Activated naive CD4-positive, alpha-beta T cell treated with anti-CD3 and anti-CD28 coated beads for 36 hours (primary cell): ENCODE measurements at places on chromosomes 5 and 9.

- DNase-seq, result peak; percentile 50
These were observed 24.0 kb upstream of the KLF9 start for GRCh38 chr9:70438341-70438928.

GRCh38 chr5:137448868-137449267 lies 50.3 kb downstream of the SPOCK1 start:
- DNase-seq, result no peak

DNA sequence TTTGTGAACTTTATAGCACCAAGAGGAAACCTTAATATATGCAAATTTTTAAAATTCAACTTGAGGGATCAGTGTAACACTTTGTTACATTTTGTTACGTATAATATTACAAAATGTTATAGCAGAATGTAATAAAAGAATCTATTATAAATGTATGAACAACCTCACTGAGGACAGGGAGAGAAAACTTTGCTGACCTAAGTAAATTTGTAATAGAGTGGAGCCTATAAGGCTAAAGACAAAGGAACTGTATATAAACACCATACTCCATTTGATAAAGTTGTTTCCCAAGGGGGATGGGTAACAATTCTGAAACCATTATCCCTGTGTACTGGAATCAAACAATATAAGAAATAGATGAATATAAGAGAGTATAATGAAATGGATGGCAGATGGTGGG lies 77.3 kb downstream of the ANGPTL2 start:
- no peak for DNase-seq

DNA sequence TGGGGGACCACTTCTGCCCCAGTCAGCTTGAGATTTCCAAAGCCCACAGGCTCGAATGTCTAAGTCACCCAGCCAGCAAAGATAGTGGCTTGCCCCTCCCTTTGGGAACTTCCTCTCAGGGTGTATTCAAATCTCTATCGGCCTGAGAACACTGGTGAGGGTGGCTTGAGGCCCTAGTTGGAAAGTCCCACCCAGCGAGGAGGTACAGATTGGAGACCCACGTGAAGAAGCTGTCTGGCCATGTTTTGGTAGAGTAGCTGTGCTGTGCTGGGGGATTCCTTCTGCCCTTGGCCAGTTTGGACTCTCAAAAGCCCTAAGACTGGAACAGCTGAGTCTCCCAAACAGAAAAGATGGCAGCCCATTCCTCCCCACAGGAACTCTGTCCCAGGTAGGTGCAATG lies 172.7 kb upstream of the RIOK2 start:
- DNase-seq, result no peak

DNA sequence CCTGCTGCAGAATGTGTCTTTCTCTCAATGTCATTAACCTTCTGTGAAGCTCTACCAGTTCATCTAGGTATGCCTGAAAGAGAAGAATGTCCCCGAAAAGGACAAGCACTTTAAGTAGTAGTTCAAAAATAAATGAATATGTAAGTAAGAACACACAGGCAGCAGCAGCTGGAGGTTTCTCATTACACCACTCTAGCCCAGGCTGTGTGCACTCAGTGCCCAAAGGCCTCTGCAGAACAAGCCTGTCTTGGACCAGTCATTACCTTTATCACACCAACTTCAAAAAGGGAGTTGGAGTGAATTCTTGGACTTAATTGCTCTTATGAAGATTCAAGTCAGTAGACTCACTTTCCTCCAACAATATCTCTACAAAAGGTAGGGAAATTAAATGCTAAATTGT lies 268.8 kb downstream of the MLLT3 start:
- DNase-seq, result no peak

- no peak for DNase-seq
These were observed 402.8 kb downstream of the CDK5RAP2 start for GRCh38 chr9:120177121-120177520.

DNA sequence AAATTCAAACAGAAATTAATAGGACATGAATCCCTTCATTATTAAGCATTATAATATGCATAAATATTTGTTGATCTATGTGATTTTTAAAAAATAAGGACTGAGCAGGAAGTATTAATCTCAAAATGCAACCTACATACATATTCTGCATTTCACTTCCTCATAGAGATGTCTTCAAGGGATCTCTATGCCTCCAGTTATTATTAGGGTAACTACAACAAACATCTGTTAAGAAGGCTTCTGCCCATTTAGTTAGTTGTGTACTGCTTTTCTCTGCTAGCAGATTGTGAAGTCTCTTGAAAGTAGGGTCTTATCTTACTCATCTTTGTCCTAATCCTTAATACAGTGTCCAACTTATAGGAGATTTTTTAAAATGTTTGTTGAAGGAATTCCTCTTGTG lies 414.1 kb downstream of the ACTL7B start:
- no peak for DNase-seq

GRCh38 chr5:112070022-112070421 lies 313.0 kb upstream of the NREP start:
- no peak for DNase-seq

- no peak for DNase-seq
These were observed 181.9 kb downstream of the CETN3 start for GRCh38 chr5:90227683-90228082.

DNA sequence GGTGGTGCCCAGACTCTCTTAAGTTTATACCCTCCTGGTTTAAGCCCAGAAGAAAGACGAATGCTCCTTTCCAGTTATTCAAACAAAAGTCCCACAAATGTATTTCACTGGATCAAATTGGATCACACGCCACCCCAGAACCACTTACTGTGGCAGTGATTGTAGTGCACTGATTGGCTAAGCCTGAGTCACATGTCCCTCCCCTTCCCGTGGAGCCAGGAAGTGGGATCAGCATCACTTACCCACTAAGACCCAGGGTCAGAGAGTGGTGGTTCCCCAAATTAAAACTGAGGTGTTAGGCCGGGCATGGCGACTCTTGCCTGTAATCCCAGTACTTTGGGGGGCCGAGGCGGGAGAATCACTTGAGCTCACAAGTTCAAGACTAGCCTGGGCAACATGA lies 29.5 kb upstream of the CCDC180 start:
- DNase-seq, result no peak

GRCh38 chr9:133945314-133945975 lies 46.7 kb downstream of the VAV2 start:
- no peak for DNase-seq

GRCh38 chr9:119533504-119533903 lies 164.3 kb upstream of the BRINP1 start:
- no peak for DNase-seq

DNA sequence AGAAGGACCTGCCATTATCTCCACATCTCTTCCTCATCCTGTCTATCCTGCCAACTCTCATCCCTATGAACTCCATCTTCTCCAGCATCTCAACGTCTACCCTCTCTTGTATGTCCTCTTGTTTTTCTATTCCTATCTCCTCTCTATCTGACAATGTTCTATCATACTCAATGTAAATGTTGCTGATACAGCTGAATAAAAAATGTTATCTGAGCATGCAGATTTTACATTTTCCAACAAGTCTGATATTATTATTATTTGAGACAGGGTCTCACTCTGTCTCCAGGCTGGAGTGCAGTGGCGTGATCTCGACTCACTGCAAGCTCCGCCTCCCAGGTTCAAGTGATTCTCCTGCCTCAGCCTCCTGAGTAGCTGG lies 56.0 kb upstream of the RAI14 start:
- DNase-seq, result no peak

DNA sequence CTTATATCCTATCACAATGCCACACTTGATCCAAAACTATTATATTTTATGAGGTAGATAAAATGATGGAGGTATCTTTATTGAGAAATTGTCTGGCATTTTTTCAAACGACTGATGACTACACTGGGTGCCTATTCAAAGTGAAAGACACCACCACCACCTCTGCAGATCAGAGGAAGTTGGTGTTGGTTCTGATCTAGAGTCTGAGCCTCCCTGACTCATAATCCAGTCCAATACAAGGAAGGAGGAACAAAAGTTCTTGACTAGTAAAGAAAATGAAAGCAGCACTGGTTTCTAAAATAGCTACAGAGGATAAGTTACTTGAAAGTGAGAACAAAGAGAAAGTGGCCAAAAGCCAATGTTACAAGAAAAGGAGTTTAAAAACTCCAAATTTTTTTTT lies 139.9 kb downstream of the RFX3 start:
- peak; percentile 75 for DNase-seq

DNA sequence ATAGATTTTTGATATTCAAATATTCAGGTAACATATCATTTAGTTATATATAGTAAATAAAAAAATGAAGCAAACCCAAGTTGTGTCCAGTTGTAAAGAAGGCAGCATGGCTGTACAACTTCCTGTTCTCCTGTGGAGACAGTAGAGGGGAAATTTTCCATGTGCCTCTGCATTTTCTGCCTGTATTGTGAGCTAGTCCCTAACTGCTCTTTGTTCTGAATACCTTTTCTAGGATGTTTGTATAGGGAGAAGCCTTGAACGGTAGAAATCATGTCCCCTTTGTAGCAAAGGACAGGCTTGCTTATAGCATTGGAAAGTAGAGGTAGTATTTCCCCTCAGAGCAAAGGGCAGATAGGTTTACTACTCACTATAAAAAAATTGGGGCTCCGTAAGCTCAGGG lies 13.3 kb upstream of the RPS23 start:
- no peak for DNase-seq

GRCh38 chr5:133343196-133343595 lies 269.1 kb downstream of the FSTL4 start:
- DNase-seq, result no peak

DNA sequence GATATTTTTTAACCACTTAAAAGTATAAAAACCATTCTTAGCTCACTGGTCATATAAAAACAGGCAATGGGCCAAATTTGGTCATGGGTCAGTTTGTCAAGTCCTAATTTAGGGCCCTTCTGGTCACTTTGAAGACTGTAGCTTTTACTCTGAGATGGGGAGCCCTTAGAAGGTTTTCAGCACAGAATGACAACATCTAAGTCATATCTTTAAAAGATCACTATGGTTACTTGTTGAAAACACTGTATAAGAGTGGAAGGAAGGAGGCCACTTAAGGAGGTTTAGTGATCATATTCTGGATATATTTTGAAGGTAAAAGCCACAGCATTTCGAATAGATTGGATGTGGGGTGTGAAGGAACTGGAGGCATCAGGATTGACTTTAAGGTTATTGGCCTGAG lies 76.7 kb downstream of the STRBP start:
- DNase-seq, result no peak

DNA sequence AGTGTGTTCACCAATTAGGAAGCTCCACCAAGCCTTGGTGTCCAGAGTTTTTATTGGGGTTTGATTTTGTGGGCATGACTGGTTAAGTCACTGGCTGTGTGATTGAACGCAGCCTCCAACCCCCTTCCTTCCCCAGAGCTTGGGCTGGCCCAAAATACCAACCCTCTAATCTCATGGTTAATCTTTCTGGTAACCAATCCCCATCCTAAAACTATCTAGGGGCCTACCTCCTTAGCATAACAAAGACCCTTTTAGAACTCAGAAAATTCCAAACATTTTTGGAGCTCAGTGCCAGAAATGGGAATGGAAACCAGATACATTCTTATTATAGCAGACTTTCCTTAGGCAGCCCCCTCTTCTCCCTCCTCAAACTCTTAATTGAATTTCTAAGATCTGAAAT lies 35.9 kb upstream of the HRH2 start:
- DNase-seq, result no peak

- DNase-seq, result no peak
These were observed 100.4 kb upstream of the CDH18 start for GRCh38 chr5:20088361-20088760.

DNA sequence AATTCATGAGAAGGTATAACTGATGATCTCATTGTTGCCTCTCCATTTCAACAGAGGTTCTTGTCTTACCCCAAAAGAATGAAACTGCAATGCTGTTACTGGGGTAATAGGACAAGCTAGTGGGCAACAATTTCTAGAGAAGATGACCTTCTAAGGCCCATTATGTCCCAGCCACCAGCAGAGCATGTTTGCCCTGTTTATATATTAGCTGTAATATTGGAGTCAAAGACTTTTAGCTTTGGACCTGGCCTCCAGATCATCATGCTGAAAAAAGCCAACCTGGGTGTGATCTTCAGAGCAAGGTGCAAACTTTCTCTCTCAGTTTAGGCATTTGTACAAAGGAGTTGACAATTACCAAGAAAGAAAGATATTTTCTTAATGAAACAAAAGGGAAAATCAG lies 3.4 kb downstream of the ALDOB start:
- DNase-seq, result no peak

DNA sequence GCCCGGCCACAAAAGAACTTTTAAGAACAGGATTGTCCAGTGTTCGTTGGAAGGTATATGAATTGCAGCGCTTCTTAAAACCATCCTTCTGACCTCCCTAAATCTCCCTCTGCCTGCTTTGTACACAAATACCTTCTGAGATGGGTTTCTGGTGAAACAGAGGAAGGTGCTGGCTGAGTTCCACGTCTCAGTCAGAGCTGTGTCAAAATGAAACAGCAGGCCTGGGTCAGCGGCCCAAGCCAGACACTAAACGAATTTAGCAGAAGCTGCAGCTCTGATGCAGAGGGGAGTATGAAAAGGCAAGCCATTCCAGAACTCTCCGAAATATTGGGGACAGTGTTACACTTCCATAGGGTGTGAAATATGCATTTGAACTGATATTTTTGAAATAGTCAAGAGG lies 37.8 kb upstream of the CRB2 start:
- DNase-seq, result no peak

DNA sequence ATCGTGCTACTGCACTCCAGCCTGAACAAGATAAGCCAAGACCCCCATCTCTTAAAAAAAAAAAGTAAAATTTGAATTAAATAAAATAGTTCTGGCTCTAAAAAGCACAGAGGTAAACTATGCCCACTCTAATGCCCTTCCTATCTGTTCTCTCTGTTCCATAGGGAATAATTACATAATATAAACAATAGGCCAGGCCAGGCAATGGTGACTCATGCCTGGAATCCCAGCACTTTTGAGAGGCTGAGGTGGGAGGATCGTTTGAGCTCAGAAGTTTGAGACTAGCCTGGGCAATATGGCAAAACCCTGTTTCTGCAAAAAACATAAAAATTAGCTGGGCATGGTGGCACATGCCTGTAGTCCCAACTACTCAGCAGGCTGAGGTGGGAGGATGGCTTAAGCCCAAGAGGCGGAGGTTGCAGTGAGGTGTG lies 47.4 kb downstream of the MYO10 start:
- no peak for DNase-seq

DNA sequence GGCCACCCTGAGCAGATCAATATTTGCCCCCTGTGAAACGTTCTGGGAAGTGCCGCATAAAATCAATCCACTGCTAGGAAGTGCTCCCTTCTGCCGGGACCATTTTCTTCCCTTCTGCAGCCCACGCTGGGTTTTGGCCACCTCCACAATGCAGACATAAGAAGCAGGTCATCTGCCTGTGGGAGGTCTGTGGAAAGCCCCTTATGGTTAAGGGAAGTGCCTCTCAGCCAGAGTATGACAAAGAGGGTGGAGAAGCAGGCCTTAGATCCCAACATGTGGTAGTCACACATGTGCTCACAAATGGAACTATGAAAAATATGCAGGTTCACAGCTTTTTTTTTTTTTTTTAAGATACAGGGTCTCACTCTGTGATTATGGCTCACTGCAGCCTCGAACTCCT lies 82.8 kb downstream of the SLC1A3 start:
- DNase-seq, result no peak

GRCh38 chr5:133995883-133996563 lies 8.8 kb downstream of the VDAC1 start:
- no peak for DNase-seq

GRCh38 chr9:34554211-34555001 lies 31.6 kb upstream of the ENHO start:
- DNase-seq, result no peak
